Memory B cell (primary cell): ENCODE measurements at places on chromosomes 2 and 18.

- no peak for DNase-seq
Observed at GRCh38 chr18:68426731-68427315, 288.1 kb downstream of the TMX3 start.

DNA sequence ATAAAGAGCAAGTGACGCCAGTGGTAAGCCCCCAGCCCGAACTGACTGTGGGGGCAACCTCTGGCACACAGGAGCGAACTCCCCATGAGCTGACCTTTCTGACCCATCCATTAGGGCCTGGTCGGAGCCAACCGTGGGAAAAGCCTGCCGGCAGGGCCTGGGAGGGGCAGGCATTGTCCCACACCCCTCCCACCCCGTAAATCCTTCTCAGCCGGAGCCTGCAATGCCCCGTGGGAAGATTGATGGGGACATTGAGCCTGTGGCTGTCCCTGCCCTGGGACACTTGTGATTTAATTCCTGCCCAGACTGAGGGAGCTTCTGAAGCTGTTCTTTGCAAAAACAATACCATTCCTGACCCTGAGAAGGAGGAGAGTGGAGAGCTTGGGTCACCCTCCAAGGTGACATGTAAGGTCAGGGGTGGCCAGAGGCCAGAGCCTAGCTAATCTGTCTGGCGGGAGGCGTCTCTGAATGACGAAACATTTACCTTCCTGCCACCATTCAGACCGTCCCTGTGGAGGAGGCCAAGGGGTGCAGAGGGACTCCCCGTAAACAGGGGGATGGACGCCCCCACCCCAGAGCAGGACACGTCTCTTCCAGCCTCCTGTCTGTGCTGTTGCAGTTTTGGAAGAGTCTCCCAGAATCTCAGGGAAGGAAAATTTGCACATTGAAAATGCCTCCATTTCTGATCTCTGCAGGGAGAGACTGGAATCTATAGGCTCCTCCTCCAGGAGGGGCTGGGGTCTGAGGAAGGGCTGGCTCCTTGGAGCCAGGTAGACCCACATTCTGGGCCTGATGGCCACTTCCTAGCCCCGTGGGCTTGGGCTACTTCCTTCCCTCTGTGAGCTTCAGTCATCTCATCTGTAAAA lies 51.2 kb upstream of the HS6ST1 start:
- DNase-seq, result no peak

DNA sequence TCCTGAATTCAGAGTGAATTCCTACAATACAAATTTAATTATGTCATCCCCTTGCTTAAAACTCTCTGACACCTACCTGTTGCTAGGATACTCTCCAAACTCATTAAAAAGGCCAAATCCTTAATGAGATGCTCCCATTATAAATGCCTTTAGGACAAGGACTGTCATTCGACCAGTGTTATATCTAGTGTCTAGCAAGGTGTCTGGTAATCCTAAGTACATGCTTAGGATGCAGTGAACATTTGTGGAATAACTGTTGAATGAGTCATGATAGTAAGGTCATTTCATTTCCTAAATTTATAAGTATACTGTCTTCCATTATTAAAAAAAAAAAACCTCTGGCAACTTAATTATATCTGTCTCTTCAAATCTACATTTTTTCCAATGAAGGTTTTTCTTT lies 588.9 kb upstream of the NRXN1 start:
- DNase-seq, result no peak

DNA sequence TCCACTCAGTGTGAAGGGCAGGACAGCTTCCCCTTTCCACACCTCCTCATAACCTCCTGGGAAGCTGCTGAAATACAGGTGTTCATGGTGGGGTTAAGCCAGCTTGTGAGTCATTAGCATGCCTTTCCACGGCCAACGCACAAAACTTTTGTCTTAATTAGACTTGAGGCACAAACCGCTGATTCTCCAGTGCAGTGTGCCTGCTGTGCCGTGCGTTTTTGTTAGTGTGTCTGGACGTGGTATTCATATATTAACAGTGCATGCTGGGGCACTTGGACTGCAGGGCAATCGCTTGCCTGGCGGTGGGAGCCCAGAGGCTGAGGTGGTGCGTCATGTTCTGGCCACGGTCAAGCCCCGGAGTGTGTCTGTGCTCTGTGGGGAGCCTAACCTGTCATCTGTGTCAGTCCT lies 156.2 kb downstream of the SH3RF3 start:
- DNase-seq, result no peak

DNA sequence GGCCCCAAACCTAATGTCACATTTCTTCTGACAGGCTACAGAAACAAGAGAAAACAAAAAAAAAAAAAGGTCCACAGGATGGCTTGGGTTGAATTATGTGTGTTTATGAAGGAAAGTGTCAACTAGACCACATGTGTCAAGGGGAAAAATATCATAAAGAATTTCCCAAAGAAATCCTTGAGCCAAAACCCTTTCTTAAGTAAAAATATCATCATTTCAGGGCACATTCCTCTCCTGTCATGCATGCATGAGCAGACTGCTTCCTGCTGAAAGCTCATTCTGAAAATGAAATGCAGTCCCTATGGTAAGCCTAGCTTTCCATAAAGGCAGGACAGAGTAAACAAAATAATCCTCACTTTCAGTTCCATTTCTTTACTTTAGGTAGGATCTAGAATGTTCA lies 85.7 kb upstream of the RBBP8 start:
- DNase-seq, result no peak

GRCh38 chr2:37669446-37669845 lies 2.0 kb downstream of the CDC42EP3 start:
- DNase-seq, result no peak

GRCh38 chr18:475202-476031 lies 25.1 kb downstream of the COLEC12 start:
- no peak for DNase-seq

- no peak for DNase-seq
Observed at GRCh38 chr18:35581546-35581897, at the start of gene GALNT1. GALNT1 (plus strand) TSS chr18:35581740; CDS start chr18:35654663, 72,923 bp downstream.

DNA sequence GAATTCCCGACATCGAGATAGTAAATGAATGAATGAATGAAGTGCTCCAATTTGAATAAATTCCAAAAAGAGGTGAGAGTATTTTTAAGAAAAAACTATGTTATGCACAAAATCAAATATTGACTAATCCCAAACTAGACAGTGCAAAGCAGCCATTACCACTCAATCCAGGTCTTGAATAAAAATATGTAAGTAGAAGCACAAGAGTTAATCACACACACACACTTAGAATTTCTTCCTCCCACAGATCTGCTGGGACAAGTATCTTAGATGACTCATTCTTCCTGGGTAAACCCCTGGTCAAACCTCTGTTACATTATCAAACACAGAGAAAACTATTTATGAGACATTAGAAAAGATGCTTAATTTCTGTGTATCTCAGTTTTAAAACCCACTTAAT lies 102.0 kb downstream of the PLA2R1 start:
- DNase-seq, result no peak

GRCh38 chr2:212299333-212299732 lies 239.3 kb downstream of the ERBB4 start:
- DNase-seq, result no peak
